ENCODE measurements at places on chromosomes 5 and 9. TPM values are rescaled to one million over a fixed set of nuclear protein-coding genes. Genes with fewer than 3 reads are reported as not detected.

The SPACA9 gene
- 2.0 TPM for total RNA-seq

The TMEM215 gene
- not detected for total RNA-seq

The ARAP3 gene
- total RNA-seq = 11.3 TPM

The BARX1 gene
- not detected for total RNA-seq

The HAVCR2 gene
- not detected for total RNA-seq

The TXNDC8 gene
- total RNA-seq = not detected

The CKMT2 gene
- total RNA-seq = not detected

The MTX3 gene
- total RNA-seq = 6.2 TPM

The DRD1 gene
- total RNA-seq = not detected

The HNRNPK gene
- total RNA-seq = 569 TPM

The QRFP gene
- not detected for total RNA-seq

The GPX3 gene
- total RNA-seq = 10.9 TPM

The BTNL3 gene
- total RNA-seq = not detected

The MARCHF3 gene
- total RNA-seq = 2.4 TPM

The PCDHGB7 gene
- 0.65 TPM for total RNA-seq

The STK10 gene
- total RNA-seq = 22.4 TPM

The DNAJC25 gene
- 7.6 TPM for total RNA-seq

The PHYKPL gene
- 14.9 TPM for total RNA-seq

The RASGRF2 gene
- 2.6 TPM for total RNA-seq

The GARIN3 gene
- total RNA-seq = not detected

The CDX1 gene
- total RNA-seq = not detected

The PCDHGA1 gene
- 0.75 TPM for total RNA-seq

The TNC gene
- 68.9 TPM for total RNA-seq

The SPINK4 gene
- not detected for total RNA-seq

The SELENOP gene
- 2.1 TPM for total RNA-seq

The FAT2 gene
- under 0.01 TPM for total RNA-seq

The ACTBL2 gene
- total RNA-seq = 2.2 TPM

The PCDHGA5 gene
- total RNA-seq = 0.63 TPM

The SUSD3 gene
- 1.4 TPM for total RNA-seq

The GPR151 gene
- not detected for total RNA-seq

The HAND1 gene
- not detected for total RNA-seq

The SAP30L gene
- 9.1 TPM for total RNA-seq

The COL27A1 gene
- total RNA-seq = 8.5 TPM

The BARHL1 gene
- not detected for total RNA-seq

The PCDHGC5 gene
- total RNA-seq = 0.06 TPM

The NMUR2 gene
- not detected for total RNA-seq

The OSMR gene
- 20.1 TPM for total RNA-seq

The CDC20B gene
- total RNA-seq = not detected

The HSD17B4 gene
- 142 TPM for total RNA-seq

The PCDHB2 gene
- 0.17 TPM for total RNA-seq

The ANKRD34B gene
- 1.2 TPM for total RNA-seq

The TAF1L gene
- not detected for total RNA-seq

The FOXD4 gene
- total RNA-seq = 0.07 TPM

The PLPP7 gene
- 2.2 TPM for total RNA-seq

The NDOR1 gene
- 26.9 TPM for total RNA-seq

The SV2C gene
- not detected for total RNA-seq

The MSMP gene
- total RNA-seq = not detected

The SEC24A gene
- total RNA-seq = 12.9 TPM

The ADAMTSL2 gene
- not detected for total RNA-seq

The HMGXB3 gene
- total RNA-seq = 28.4 TPM

The CNTFR gene
- total RNA-seq = not detected

The NR5A1 gene
- not detected for total RNA-seq

Measured in epithelial cell of proximal tubule (primary cell).